ENCODE measurements at places on chromosomes 4 and X.
A peak's percentile ranks its signal among the peaks of the same experiment; 100 is the strongest.

- DNase-seq: peak; percentile 4
These were observed 768 bp upstream of the CDKL5 start for GRCh38 chrX:18424482-18425198.

DNA sequence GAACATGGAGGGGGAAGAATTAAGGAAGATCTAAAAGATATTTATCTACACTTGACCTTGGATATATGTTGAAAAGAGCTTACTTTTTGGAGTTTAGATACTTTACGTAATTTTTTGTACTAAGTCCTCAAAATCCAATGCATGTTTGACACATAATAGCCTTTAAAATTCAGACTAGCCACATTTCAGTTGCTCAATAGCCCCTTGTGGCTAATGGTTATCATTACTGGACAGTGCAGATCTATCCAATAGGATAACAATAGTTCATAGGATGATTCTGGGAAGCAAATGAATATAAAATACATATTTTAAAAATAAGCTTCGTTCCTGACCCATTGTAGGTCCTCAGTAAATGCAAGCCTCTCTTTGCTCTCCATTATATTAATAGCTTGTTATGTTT lies 13.8 kb downstream of the AP1AR start:
- no peak for DNase-seq

GRCh38 chrX:119004920-119005524 lies 30.6 kb downstream of the LONRF3 start:
- DNase-seq: peak; percentile 48

GRCh38 chrX:153525451-153525850 lies 8.0 kb downstream of the ATP2B3 start:
- no peak for DNase-seq

DNA sequence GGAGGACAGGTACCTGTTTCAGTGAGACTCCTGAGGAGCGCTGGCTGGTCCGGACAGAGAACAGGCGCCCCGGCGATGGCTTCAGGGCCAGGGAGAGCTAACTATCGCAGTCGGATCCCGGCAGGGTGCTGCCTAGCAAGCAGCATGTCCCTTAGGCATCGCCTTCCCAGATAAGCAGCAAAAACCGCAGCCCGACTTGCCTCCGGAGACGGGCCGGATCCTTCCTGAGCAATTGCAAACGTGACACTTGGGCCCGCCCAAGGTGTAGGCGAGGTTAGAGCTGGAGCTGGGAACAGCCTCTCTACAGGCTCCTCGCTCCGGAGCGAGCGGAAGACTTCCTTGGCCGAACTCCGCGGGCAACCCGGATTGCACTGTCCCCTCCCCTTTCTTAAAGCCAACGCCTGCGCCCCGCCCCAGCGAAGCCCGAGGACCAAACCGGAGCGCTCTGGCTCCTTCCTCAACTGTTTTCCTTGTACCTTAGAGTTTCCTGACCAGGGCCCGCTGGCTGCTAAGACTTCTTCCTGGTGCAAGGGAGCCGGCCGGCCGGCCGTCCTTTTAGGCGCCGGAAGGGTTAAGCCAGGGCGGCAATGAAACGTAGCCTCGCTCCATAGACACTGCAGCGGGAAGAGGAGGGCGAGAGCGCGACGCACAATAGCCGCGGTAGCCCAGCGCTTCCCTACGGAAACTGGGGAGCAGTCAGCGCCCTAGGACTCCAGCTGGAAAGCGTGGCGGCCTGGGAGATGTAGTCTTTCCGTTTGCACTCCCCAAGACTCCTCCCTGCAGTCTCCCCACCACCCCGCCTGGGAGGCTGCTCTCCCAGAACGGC lies at the start of gene OPHN1:
Gene OPHN1 (minus strand): TSS at position 341 of the 826 bp plus-strand sequence. CDS start 475 bp downstream, outside the sequence.
- DNase-seq: no peak

DNA sequence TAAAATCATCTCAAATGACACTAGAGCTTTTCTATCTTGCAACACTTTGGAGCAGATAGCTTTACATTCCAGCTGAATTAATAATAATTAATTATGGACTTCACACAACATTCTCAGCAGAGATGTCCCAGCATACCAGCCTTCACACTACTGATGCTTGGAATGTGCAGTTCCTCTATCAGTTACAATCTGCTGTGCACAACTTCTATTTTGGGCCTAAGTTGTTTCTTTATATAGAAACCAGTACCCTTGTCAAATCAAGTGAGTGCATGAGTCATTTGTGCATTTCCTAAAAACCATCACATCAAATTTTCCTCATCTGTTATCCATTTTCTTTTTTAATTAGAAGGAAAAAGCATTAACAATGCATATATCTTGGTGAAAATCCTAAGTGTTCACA lies 8.8 kb upstream of the RASL11B start:
- DNase-seq: no peak

DNA sequence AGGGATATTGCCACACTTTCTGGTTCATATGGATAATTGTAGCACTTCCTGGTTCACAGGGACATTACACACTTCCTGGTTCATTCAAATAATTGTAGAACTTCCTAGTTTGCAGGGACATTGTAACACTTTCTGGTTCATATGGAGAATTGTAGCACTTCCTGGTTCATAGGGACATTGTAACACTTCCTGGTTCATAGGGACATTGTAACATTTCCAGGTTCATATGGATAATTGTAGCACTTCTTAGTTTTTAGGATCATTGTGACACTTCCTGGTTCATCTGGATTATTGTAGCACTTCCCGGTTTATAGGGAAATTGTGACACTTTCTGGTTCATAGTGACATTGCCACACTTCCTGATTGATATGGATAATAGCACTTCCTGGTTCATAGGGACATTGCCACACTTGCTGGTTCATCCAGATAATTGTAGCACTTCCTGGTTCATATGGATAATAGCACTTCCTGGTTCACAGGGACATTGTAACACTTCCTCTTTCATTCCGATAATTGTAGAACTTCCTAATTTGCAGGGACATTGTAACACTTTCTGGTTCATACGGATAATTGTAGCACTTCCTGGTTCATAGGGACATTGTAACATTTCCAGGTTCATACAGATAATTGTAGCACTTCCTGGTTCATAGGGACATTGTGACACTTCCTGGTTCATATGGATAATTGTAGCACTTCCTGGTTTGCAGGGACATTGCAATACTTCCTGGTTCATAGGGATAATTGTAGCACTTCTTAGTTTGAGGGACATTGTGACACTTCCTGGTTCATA lies 59.2 kb upstream of the CD99 start:
- no peak for DNase-seq

DNA sequence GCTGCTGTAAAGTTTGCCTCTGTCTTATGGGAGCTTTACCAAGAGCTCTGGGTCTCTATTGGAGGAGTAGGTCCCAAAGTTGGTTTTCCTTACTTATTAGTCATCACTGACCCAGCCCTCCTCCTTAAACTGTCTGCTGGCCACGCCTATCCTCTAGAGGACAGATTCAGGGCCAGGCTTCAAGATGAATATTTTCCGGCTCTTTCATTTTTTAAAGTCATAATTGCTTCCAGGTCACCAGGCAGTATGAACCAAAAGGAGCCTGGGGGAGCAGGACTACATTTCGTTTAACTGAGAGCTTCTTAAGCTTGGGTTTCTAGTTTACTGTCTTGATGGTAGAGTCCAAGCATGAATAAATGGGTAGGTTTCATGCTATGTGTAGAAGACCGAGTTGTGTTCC lies 13.7 kb downstream of the BCORL1 start:
- no peak for DNase-seq

DNA sequence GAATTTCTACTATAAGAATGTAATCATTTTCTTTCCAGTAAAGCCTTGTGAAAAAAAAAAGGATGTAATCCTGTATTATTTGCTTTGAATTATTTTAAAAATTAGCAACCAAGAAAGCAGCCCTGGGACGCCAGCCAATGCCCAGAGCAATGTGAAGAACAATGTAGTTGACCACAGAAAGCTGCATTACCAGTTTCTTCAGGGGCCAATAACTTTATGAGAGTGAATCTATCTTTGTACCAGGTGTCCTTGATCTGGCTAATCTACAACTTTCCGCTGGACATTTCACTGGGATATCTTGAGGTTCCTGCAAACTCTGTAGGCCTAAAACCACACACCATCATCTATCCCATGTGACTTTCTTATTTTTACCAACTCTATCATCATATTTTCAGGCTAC lies 7.6 kb upstream of the KLHL2 start:
- DNase-seq: no peak

- DNase-seq: no peak
These were observed 13.0 kb downstream of the SH3BP2 start for GRCh38 chr4:2805712-2806389.

- peak; percentile 1 for DNase-seq
These were observed 134.3 kb downstream of the AMELX start for GRCh38 chrX:11427453-11428071.

GRCh38 chrX:133391111-133391510 lies 24.2 kb downstream of the GPC4 start:
- DNase-seq: no peak

- DNase-seq: peak; percentile 55
These were observed 79.3 kb upstream of the BCOR start for GRCh38 chrX:40177117-40177430.

GRCh38 chrX:36007207-36007606 lies 87.7 kb downstream of the CFAP47 start:
- DNase-seq: no peak

DNA sequence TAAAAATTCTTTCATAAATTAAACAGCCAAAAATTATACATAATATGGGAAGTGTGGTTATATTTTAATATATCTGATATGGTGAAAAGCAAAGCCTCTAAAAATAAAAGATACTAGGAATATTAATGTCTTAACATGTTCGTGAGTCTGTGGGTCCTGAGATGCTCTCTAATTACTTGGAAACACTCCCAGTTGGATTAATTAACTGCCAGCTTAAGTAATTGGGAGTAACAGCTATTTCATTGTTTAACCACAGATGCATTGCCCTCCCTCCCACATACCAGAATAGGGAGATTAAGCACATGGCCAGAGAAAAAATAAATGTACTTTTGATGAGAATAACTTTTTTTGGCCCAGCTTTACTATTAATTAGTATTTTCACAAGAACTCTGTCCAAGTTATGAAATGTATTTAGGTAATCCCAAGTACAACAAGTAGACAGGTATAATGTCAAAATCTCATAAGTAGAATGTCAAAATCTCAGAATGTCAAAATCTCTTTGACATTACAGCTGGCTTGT lies 79.7 kb downstream of the BTC start:
- no peak for DNase-seq

GRCh38 chr4:186227221-186227620 lies at the start of gene KLKB1:
TSS of gene KLKB1 (plus strand) at chr4:186227507. CDS start at chr4:186228196, 689 bp downstream.
- no peak for DNase-seq

DNA sequence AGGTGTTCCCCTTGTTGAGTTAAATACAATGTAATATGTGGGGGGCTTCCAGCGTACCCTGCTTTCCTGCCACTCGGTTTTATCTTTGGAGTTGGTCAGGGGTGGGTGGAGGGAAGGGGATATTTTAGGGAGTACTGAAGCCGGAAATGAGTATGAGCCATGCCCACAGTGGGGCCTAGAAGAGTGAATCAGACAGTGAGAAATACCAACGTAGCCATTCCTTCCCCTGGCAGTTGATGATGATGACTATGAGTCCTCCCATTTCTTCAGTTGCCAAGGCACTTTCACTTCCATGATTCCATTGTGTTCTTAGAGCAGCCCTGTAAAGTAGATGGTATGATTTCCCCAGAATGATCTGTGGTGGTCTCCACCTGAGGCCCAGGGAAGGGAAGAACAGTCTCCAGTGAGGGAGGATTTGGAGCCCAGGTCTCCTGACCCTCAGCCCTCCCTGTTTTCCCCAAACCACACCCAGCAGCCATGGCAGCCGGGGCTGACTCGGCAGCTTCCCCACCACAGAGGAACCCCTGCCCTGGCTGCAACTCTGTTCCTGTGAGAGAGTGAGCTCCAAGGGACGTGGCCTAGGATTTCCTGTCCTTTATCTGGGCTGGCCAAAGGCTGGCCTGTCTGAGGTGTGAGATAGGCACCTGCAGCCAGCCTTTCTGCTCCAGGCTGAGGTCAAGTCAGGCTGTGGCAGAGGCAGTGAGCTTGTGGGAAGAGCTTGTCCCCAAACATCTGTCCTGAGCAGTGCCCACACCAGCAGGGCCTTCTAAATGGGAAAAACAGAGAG lies 52.7 kb downstream of the STARD8 start:
- no peak for DNase-seq

DNA sequence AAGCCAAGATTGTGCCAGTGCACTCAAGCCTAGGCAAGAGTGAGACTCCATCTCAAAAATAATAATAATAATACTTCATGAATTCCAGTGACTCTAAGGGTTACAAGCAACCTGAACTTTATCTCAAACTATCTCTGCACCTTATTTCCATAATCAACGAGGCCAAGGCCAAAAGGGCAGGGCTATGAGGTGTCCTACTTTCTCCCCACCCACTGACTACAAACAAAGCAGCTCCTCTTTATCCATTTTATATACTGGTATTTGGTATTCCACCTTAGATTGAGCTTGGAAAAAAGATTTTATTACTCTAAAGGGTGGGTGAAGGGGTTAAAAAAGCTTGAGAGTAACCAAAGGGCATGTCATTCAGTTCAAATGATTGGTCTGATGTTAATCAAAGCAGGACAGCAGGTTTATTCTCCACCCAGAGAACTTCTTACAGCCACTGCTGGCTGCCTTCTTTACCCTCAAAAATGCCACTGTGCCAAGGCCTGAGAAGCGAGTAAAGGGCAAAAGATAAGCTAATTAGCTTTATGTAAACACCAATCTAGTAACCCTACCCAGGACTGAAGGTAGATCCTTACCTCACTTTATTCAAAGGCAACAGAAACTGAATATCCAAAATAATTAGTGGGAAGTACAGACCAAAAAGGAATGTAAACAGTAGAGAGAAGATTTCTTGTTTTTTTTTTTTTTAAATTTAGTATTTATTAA lies 28.2 kb downstream of the APOO start:
- no peak for DNase-seq

DNA sequence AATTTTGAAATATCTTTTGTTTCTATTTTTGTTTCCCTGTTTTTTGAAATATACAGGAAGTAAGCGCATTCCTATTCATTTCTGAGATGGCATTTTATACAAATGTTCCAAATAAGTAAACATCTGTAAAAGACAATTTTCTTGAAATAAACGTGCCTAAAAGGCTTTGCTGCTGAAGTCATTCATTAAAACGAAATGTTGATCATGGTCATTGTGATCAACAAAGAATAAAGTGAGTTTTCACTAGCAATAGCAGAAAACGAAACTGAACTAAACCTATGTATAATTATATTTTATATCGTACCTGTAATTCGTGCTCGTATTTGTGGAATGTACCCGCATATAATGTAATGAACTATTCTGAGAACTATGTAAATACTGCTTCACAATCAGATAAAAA lies 221.2 kb downstream of the MGST2 start:
- no peak for DNase-seq

DNA sequence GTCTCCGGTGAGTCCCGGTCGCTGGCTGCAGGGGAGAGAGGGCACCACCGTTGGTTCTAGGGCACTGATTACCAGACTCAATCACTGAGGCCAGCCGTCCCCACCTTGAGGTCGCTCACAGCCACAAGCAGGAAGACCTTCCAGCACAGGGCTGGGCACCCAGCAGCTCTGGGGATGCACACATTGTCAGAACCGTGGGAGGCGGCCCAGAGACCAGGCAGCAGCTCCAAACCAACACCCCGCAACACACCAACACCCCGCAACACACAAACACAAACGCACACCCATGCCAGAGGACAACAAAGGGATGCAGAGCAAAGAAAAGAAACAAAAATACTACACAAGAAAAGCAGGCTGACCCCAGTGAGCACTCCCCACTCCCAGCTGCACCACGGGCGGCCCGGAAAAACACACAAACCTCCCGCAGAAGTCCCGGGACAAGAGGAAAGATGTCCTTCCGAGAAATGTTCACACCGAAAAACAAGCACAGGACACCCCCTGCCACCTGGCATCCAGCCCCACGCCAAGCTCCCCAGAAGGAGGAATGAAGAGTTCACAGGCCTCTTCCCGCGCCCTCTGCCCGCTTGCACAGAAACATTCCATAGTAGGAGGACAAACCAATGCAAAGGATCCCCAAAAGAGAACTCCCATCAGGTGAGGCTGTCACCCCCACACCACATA lies 3.2 kb downstream of the HMX1 start:
- no peak for DNase-seq

Measured in stimulated activated CD4-positive, alpha-beta T cell treated with anti-CD3 and anti-CD28 coated beads, Interleukin-4, amount 100 ng/mL, for 1 hour (primary cell).